Activated CD4-positive, alpha-beta T cell treated with anti-CD3 and anti-CD28 coated beads, Interleukin-2, Interleukin-4, amounts not matched to agents 100 ng/mL and 50 ng/mL, durations not matched to agents 16 hours and 8 hours (primary cell): ENCODE measurements at places on chromosomes 6 and 20.
A peak's percentile ranks its signal among the peaks of the same experiment; 100 is the strongest.

- DNase-seq = no peak
Measured at GRCh38 chr6:7637533-7637932, 47.5 kb downstream of the SNRNP48 start.

- DNase-seq = peak; percentile 65
Measured at GRCh38 chr6:135145063-135145800, 35.9 kb upstream of the MYB start.

- peak; percentile 32 for DNase-seq
Measured at GRCh38 chr6:30167101-30167500, 3.8 kb downstream of the TRIM15 start.

DNA sequence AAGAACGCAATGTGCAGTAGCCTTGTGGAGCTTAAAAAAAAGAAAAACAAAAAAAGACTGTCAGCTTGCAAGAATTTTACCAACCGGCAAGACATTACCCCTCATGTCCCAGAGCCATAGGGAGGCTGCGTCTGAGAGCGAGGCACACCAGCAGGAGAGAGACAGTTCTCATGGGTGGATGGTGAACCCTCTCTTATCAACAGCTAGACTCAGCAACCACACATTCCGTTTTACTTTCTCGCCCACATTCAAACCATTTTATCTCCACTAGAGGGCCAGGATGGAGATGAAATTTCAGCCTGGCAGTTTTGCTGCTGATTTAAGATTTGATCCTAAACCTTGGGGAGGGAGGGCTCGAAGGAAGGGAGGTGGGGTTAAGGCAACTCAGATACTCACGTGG is 247.0 kb downstream of the ATXN1 start:
- DNase-seq = peak; percentile 59

DNA sequence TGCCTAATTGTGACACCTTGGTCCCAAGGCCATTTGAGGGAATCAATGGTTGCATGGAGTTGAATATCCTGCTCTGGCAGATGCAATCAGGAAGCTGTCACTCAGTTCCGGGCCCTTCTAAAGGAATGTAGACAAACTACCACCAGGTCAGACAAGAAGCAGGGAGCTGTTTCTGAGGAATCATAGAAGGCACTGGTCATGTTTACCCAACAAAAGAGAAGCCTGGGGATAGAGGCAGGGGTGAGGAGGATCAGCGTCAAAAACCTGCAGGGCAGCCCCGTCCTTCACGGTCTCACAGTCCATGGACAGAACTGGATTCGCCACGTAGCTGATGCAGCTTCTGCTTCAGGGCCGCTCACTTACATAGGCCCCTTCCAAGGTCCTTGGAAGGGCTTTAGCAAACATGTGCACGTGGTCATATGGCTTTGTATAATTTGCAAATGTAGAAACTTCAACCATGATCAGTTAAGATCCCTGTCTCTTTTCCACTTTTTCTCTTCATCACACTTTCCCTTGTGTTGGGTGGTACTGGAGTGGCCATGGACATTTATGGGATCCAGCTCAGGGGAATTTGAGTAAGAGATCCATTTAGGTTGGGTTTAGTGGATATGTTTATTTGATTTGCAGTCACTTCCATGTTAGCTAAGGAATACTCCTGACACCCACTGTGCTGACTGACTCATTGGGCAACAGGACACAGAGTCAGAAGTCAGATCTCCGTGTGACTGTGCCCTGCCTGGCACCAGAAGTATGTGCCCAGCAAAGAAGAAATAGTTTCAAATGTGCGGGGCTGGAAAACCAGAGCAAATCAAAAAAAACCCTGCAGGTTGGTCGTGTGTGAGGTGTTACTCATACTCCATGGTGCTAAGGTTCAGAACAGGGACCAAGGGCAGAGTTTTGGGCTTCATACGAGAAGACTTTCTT is 60.0 kb upstream of the ZFAND3 start:
- DNase-seq = no peak

- DNase-seq = no peak
Measured at GRCh38 chr20:45969712-45970634, 2.0 kb downstream of the ZNF335 start.

DNA sequence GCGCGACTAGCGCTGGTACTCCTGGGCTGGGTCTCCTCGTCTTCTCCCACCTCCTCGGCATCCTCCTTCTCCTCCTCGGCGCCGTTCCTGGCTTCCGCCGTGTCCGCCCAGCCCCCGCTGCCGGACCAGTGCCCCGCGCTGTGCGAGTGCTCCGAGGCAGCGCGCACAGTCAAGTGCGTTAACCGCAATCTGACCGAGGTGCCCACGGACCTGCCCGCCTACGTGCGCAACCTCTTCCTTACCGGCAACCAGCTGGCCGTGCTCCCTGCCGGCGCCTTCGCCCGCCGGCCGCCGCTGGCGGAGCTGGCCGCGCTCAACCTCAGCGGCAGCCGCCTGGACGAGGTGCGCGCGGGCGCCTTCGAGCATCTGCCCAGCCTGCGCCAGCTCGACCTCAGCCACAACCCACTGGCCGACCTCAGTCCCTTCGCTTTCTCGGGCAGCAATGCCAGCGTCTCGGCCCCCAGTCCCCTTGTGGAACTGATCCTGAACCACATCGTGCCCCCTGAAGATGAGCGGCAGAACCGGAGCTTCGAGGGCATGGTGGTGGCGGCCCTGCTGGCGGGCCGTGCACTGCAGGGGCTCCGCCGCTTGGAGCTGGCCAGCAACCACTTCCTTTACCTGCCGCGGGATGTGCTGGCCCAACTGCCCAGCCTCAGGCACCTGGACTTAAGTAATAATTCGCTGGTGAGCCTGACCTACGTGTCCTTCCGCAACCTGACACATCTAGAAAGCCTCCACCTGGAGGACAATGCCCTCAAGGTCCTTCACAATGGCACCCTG is 1.6 kb downstream of the TPBG start:
- DNase-seq = no peak

GRCh38 chr6:160142115-160142715 is 20.6 kb downstream of the SLC22A1 start:
- no peak for DNase-seq

DNA sequence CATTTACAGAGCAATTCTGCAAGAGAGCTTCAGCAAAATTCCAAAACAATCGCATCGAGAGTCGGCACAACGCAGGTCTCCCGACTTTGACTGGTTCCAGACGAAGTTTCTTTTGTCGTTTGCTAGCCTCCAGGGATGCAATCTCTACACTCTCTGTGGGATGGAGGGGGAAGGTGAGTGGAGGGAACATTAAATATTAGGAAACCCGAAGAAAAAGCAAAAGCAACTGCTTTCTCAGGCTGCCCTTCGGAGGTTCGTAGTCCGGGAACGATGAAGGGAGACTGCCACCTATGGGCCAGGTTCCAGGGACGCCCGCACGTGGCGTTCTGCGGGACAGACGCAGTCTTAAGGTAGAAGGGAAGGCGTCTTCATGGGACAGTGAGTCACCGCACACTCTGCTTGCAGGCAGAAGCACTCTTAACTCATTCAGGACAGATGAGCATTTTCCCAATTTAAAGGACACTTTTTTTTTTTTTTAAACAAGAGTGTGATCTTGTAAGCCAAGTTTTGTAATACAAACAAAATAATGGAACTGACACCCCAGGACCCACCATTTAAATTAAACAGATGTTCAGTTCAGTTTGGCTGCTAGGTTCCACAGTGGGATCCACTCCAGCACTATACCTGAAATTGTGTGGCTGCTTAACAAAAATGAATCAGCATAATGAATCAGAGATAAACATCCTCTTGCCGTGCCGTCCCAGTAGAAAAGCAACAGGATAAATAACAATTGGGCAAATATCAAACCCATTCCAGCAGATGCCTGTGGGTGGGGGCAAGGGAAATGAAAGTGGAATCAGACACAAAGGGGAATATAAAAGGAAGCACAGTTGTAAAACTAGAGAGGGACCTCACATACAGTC is 65.8 kb upstream of the ARMC2 start:
- DNase-seq = peak; percentile 76

DNA sequence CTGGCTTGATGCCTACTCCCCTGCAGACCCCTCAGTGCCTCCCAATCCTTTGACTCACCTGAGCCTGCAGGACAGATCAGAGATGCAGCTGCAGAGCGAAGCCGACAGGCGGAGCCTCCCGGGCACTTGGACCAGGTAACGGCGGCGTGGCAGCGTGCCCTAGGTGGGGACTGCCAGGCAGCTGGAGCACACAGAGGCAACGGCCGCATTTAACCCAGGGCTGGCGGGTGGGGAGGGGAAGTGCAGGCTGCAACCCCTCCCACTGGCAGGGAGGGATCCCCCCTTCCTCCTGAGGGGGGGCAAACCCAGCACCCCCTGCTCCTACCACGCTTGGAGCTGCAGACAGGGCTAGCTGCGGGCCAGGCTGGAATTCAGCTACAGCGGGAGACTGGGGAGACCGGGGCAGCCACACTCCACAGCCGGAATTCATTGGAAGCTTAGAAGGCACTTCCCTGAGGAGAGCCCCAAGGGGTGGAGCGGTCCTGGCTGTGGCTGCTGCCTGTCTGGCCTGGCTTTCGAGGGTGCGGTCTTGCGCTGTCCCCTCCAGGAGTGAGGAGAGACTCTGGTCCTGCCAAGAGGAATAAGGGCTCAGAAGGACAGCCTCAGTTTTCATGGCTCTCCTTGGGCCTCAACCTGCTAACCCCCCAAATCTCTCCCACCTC is at the start of gene MATN4:
MATN4 (minus strand) TSS at position 183 of the 662 bp plus-strand sequence. CDS start 2,717 bp downstream, outside the sequence.
- DNase-seq = no peak

GRCh38 chr6:87723170-87724078 is 21.4 kb upstream of the AKIRIN2 start:
- peak; percentile 81 for DNase-seq

DNA sequence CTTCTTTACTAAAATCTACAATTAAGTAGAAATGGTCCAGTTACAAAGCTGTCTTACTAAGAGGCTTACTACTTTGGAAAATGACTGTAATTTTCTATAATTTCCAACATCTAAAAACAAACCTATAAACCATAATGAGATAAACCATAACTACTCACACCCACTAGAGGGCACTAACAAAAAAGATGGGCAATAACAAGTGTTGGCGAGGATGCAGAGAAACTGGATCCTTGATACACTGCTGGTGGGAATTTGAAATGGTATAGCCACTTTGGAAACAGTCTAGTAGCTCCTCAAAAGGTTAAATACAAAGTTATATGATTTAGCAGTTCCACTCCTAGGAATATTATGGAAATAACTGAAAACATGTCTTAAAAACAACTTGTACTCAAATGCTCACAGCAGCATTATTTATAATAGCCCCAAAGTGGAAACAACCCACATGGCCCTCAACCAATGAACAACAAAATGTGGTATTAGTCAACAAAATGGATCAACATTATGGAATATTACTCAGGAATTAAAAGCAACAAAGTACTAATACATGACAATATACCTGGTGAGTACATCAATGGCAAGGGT is 50.6 kb downstream of the GJA10 start:
- DNase-seq = peak; percentile 44

GRCh38 chr20:51528263-51529027 is 14.1 kb downstream of the NFATC2 start:
- DNase-seq = peak; percentile 71

- DNase-seq = no peak
Measured at GRCh38 chr6:128710315-128710714, 172.6 kb upstream of the LAMA2 start.

- no peak for DNase-seq
Measured at GRCh38 chr20:14193885-14194284, 143.5 kb downstream of the FLRT3 start.

DNA sequence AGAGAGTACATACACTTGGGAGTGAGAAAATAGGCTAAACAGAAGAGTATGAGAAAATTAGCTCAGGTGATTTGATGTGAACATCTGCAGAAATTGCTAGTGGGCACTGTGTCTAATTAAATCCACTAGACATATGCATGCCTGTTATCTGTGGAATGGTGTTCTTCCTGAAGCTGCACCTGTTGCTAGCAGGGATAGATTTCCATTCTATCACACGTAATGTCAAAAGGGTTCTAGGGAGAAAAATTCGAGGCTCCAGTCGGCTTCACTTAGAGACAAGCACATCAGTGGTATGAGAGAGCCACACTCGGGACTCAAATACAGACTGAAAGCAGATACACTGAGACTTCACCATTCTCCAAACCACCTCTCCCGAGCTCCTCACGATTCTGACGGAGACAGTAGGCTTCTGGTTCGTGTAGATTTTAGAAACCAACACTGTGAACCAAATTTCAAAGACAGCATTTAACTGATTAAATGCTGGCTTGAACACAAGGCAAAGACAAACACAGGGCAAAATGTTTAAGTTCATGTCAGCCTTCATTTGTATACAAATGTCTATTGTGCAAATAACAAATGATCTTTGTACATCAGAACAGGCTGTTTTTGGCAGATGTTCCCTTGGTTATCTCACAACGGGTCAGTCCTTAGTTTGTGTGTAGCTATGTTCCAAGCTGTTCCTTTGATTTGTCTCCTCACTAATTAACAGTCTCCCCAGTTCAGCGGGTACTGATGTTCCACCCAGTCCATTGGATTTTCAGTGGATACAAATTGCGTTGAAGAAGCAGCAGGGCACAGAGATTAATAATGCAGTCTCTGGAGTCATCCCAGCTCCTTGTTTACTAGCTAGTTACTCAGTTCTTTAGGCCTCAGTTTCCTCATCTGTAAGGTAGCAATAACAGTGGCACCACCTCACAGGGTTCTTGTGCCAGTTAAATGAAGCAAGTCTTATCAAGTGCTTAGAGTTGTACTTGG is 131.0 kb upstream of the IFNGR1 start:
- DNase-seq = no peak

DNA sequence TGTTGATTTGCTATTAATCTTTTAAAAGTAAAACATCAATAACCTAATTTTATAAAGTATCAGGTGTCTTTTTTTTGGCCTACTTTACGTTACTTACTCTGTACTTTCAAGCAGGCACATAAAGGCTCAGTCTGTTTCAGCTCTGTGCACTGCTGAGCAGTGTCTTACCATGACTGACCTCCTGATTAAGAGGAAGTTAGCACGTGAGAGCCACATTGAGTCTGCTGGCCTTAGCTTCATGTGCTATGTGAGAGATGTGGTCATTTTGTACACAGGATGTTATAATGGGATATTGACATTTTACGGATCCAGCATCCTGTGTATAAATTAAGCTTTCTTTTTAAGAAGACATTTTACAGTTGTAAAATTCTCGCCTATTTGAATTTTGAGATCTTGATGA is 31.9 kb downstream of the ARID1B start:
- no peak for DNase-seq

- DNase-seq = no peak
Measured at GRCh38 chr20:64092258-64093012, 8.2 kb upstream of the LKAAEAR1 start.

DNA sequence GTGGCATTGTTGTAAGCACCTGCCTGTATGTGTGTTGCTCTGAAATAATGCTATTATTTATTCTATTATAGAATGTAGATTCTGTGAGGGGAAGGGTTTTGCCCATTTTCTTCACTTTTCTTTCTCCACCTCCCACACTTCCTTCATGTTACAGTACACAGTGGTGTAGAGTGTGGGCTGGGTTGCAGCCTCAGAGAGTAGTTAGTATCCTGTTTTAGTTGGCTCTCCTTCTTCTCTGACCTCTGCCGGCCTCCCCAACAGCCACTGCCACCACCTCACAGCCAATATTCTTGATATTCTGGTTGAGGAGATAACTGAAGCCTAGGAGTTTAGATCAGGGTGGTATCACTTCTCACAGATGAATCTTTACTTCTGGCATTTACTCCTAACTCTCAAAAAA is 143.4 kb downstream of the BCKDHB start:
- no peak for DNase-seq
